ENCODE measurements at places on chromosomes 6 and 20. TPM values are rescaled to one million over a fixed set of nuclear protein-coding genes. Genes with fewer than 3 reads are reported as not detected.

DNA sequence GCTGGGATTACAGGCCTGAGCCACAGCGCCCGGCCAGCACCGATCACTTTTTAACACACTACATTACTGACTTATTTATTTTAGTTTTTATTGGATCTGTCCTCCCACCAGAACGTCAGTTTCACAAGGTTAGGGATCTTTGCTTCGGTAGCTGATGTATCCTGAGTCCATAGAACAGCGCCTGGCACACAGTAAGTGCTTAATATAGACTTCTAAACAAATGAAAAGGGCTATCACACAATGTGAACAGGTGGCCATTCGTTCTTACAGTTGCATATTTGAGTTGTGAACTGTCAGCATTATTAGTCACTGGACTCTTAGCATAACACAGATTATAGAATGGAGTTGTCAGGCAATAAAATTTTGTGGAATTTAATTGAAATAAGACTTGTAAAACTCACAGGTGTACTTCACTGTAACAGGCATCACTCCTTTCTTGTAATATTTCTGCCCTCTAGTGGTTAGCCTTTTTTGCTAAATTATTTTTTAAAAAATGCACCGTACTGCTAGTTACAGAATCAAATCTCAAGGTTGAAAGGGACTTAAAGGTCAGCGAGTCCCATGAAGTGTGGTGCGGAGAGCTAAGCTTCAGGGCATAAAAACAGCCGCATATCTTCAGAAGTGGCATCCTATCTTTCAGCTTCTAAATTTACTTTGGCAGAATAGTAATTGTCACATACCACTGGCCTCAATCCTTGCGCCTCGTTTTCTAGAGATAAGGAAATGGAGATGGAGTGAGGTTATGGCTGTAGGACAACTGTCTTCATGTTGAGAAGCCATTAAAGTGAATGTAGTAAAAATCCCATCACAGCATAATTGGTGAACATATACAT is 3.4 kb upstream of the TBC1D7 start:
- no peak for DNase-seq

DNA sequence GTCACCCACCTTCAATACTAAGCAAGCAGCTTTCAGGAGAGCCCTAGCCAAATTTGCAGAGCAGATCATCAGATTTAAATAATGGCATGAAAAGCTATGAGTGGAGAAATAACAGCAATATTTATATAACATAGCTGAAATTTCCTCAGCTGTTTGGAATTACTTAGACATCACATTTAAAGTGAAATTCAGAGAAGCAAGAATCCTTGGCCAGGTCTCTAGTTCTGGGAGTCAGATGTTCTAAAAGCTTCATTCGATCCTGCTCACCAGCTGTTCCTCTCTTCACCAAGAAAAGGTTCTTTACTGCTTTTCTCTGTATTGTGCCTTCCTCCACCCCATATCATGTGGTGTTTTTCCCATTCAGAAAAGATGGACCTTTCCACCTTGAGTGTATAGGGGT is 152.3 kb upstream of the JAG1 start:
- DNase-seq = no peak

The SLC35D3 gene
- total RNA-seq = 0.57 TPM

The MYCT1 gene
- total RNA-seq = 3.3 TPM

The PDYN gene
- 0.63 TPM for total RNA-seq

- DNase-seq = no peak
Observed at GRCh38 chr20:48374991-48375595, 452.7 kb downstream of the PREX1 start.

GRCh38 chr20:1224205-1224890 is 1.5 kb upstream of the RAD21L1 start:
- DNase-seq = no peak

The DPPA5 gene
- 1.5 TPM for total RNA-seq

GRCh38 chr20:56487216-56487615 is 18.8 kb downstream of the RTF2 start:
- no peak for DNase-seq

- no peak for DNase-seq
Observed at GRCh38 chr6:87808005-87808757, 106.1 kb upstream of the AKIRIN2 start.

The TFAP2D gene
- total RNA-seq = not detected

The MYB gene
- total RNA-seq = 7.6 TPM

The TFAP2C gene
- total RNA-seq = 5.8 TPM

The SAMHD1 gene
- total RNA-seq = 37.1 TPM

DNA sequence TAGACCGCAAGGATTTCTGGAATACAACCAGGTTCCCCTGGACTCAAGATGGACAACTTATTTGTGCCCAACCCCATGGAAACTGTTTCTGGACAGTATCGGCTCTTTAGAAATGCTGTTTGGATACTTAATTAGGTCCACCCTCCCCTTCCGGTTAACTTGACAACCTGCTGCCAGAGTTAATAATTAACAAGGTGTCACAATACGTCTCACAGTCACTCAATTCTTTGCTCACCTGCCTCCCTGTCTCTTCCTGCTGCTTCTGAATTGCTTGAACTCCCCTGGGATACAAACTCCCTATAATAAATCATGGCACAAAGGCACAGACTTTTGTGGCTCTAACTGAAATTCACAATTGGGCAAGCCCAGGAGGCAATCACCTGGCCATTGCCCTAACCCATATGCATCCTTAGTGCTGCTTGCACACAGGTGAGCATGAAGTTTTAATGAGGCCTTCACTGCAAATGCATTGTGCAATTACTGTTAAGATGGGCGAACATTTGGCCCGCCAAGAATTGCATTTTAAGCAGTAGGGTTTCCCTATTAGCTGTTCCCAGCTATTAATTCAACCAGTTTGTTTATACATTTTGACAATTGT is 504.4 kb upstream of the NOX3 start:
- no peak for DNase-seq

DNA sequence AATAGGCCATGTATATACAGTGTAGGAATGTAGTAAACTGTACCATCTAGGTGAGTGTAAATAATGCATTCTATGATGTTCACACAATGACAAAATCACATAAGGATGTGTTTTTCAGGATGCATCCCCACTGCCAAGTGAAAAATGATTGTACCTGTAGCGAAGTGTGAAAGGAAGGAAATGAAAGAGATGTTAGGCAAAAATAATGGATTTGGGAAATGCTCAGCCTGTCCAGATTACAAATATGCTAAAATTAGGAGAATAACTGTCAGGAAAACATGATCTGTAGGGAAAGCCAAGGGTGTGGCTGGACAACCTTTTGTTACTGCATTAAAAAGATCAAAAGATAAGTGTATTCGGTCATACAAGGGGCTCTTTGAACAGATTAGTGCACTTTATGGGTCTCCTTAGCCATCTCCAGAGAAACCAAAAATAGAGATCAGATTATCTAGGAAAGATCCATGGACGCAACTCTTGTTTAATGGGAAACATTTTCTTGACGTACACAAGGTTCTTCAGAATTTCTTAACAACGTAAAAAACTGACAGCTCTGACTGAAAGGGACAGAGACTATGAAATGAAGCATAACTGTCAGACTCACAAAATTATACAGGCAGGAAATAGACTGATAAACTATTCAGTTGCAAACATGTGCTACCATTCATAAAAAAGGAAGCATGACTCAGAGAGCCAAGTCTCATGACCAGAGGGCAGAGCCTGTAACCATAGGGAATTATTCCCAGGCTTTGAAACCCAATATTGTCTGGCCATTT is 253.6 kb upstream of the RAB32 start:
- DNase-seq = no peak

The IL20RA gene
- 1.7 TPM for total RNA-seq

DNA sequence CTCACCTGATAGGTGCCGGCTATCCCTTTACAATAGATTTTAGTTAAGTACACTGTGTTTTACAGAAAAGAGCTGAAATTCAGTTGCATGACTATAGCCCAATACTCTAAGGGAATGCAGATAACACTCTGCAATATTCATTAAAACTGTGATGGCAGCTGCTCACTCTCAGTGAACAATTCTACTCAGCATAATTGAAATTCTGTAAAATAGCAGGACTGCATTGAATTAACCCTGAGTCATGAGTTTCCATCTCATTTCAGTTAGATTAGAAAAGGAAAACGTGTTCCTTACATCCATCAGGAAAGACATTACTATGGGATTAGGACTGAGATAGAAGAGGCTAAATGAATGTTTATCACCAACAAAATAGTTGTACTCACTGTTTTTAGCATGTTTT is 613.3 kb upstream of the JAG1 start:
- DNase-seq = no peak

- no peak for DNase-seq
Observed at GRCh38 chr20:53224851-53225250, 252.7 kb downstream of the TSHZ2 start.

GRCh38 chr6:82182756-82183155 is 64.8 kb downstream of the IBTK start:
- DNase-seq = no peak

GRCh38 chr20:11260611-11261010 is 586.8 kb upstream of the JAG1 start:
- no peak for DNase-seq

The SLC22A16 gene
- not detected for total RNA-seq

GRCh38 chr6:20933057-20933788 is 399.0 kb downstream of the CDKAL1 start:
- DNase-seq = no peak

- DNase-seq = no peak
Observed at GRCh38 chr6:167331565-167331964, 6.7 kb downstream of the TTLL2 start.

The DDX39B gene
- 794 TPM for total RNA-seq
